D721Med (cell line): ENCODE measurements at places on chromosomes 7 and 10.

- DNase-seq: no peak
Measured at GRCh38 chr10:75470901-75471300, 39.5 kb downstream of the LRMDA start.

GRCh38 chr10:96073722-96074121 is 30.3 kb downstream of the CCNJ start:
- DNase-seq: no peak

- DNase-seq: no peak
Measured at GRCh38 chr10:64484811-64485330, 963.7 kb downstream of the REEP3 start.

GRCh38 chr10:112250555-112250954 is 32.6 kb upstream of the TECTB start:
- DNase-seq: no peak

DNA sequence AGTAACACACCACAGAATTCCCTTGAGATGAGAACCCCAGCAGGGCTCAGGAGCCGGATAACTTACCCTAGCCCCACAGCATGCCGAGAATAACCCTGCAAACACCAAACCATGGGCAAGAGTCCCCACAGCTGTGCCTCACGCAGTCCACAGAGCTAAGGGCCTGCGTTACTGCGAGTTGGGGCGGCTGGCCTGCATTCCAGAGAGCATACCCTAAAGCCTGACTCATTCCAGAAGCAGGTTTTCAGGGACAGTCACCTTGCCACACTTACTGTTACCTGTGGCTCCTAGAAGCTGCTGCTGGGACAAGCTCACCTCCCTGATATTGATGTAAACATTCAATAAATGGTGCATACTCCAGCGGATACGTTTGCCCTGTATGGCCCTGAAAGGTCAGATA is 18.6 kb downstream of the FGFR2 start:
- DNase-seq: no peak

DNA sequence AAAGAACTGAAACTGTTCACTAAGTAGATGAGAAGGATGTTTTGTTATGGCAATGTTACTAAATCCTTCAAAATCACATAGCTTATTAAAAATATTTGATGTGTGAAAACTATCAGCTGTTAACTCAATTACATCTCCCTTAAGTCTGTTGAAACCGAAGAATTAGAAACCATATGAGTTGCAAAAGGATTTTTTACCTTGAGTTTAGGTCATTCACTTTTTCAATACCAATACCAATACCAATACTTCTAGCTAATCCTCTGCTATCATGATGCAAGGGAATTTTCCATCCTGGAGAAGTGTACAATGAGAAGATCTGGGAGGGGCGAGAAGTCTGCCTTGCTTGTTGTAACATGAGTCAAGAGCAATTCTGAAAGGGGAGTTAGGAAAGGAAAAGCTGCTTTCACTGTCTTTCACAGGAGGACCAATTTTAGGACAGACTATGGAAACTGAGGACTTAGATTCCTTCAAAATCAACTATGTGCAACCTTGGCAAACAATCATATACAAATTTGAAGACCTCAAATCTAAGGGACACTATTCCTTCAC is 199.7 kb downstream of the IMMP2L start:
- no peak for DNase-seq

- no peak for DNase-seq
Measured at GRCh38 chr10:1576467-1577372, 160.6 kb downstream of the ADARB2 start.

- DNase-seq: no peak
Measured at GRCh38 chr7:85586091-85586490, 399.2 kb upstream of the SEMA3D start.

DNA sequence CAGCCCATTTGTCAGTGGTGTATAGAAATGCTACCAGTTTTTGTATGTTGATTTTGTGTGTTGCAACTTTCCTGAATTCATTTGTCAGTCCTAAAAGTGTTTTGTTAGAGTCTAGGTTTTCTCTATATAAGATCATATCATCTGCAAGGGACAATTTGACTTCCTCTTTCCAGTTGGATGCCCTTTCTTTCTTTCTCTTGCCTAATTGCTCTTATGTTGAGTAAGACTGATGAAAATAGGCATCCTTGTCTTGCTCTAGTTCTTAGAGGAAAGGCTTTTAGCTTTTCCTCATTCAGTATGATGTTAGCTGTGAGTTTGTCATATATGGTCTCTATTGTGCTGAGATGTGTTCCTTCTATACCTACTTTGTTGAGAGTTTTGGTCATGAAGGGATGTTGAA is 161.7 kb upstream of the TPK1 start:
- DNase-seq: no peak

DNA sequence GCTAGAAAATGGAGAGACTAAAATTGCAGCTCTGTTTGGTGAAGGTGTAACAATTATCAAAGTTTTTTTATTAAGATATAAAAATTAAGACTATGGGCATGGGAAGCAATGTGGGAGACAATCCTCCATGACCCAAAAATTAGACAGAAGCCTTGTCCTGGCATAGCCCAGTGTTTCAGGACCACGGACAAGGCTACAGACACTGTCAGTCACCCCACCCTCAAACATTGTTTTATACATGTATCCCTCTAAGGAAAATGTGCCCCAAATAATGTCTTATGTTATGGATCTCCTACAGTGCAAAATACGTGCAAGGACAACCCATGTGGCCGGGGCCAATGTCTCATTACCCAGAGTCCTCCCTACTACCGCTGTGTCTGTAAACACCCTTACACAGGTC is 24.0 kb downstream of the HABP2 start:
- DNase-seq: no peak

- no peak for DNase-seq
Measured at GRCh38 chr7:98178321-98178720, 32.9 kb upstream of the BHLHA15 start.

DNA sequence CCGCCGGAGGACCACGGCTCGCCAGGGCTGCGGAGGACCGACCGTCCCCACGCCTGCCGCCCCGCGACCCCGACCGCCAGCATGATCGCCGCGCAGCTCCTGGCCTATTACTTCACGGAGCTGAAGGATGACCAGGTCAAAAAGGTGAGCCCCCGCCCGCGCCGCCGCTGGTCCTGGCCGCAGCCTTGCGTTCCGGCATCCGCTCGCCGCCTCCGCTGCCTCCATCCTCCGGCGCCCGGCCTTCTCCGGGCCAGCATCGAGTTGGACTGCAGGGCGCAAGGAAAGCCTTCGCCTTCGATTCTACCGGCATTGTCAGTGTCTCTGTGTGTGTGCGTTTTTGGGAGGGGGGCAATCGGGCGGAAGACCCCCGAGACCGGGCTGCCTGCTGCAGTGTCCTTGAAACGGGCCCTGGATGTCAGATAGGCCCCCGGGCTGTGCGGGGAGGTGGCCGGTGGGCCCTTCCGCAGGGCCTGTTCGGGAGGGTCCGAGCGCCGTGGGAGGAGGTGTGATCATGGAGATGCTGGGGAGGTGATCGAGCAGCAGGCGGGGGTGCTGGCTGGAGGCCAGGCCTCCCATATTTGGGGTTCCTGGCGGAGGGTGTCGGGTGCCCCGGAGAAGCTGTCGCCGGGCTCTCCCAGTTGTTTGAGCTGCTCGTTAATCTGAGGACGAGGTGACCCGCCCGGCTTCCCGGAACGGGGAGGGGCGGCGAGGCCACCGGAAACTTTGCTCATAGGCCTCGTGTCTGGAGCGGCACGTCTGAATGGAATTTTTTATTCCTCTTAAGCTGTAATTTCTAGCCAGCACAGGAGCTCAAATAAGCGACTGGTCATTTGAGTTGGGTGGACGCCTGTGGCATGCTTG is 40.8 kb downstream of the HK1 start:
- DNase-seq: no peak

DNA sequence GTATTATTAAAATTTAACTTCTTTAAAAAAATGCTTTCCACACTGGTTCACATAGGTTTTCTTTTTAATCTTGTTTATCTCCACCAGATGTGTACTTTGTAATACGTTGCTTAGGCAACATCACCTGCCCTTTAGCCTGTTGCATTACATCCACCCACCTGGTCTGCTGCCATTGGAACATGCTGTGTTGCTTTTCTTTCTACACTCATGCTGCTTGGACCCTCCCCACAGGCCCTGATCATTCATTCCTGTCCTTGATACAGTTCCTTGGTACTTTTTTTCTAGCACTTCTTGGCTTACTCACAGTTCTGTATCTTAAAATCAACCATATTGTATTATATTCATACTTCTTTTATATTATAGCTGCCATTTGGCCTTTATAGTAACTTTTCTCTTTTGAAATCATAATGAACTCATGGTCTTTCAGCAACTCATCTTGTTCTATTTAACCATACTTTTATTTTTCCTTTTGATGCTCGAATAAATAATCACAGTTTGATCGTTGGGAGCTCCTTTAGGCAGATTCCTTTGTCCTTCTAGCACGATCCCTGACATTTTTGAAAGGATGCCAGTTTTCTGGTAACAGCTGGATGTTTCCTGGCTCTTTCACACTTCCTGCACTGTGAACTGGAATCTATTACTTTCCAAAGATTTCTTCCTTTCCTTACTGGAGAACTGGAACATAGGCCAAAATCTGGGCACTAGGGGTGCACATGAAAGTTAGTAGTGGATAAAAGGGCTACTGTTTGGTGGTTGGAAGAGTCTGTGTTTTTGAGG is 125.1 kb downstream of the CDK14 start:
- DNase-seq: no peak

GRCh38 chr10:86017841-86018734 is 348.5 kb downstream of the GRID1 start:
- DNase-seq: no peak

GRCh38 chr7:6658618-6659345 is 21.7 kb downstream of the ZNF316 start:
- DNase-seq: no peak

DNA sequence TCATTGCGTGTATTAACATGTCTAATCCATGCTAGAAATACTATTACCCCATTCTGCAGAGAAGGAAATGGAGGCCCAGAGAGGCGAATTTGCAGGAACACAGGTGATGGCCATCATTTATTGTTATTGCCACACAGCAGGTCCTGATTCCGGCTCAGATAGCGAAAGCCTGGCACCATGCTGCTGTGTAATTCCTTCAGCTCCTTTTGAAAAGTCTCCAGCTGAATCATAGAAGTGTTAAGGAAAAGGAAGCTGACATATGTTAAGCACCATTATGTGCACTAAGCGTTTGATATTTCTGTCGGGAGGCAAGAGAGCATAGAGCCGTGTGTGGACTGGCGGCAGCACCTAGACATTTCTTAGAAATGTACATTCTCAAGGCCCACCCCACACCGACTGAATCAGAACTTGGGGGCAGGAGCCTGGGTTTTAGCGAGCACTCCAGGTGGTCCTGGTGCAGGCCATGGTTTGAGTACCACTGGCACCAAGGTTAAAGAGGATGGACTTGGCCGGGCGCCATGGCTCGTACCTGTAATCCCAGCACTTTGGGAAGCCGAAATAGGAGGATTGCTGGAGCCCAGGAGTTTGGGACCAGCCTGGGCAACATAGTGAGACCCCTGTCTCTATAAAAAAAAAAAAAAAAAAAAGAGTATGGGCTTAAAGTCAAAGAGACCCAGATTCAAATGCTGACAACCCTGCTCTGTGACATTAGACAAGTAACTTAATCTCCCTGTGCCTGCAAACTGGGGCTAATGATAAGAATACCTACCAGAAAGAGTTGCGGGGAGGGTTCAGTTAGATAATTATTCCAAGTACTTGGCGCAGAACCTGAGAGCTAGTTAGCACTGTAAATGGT is 52.2 kb downstream of the UNC5B start:
- DNase-seq: no peak

- DNase-seq: no peak
Measured at GRCh38 chr7:154583454-154583853, 419.5 kb downstream of the PAXIP1 start.

GRCh38 chr7:66333443-66333842 is 128.3 kb downstream of the TPST1 start:
- DNase-seq: no peak

DNA sequence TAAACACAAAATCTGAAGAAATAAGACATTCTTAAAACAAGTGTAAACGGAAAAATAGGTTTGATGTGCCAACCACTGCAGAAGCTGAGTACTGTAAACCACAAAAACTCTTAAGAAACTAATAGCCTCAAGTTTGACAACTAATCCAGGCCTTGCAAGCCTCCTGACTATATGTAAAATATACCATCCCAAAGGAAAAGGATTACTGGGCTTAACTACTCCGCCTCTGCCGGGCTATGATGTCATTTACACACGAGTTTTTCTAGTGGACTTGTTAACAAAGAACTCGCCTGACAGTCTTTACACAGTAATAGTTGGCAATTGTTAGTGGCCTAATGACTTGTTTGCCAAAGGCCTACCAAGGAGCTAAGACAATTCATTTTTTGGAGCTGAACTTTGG is 2.1 kb downstream of the KIF5B start:
- no peak for DNase-seq

GRCh38 chr10:63169624-63170023 is 36.5 kb downstream of the NRBF2 start:
- no peak for DNase-seq

- DNase-seq: no peak
Measured at GRCh38 chr10:52566471-52567246, 205.9 kb downstream of the MBL2 start.

DNA sequence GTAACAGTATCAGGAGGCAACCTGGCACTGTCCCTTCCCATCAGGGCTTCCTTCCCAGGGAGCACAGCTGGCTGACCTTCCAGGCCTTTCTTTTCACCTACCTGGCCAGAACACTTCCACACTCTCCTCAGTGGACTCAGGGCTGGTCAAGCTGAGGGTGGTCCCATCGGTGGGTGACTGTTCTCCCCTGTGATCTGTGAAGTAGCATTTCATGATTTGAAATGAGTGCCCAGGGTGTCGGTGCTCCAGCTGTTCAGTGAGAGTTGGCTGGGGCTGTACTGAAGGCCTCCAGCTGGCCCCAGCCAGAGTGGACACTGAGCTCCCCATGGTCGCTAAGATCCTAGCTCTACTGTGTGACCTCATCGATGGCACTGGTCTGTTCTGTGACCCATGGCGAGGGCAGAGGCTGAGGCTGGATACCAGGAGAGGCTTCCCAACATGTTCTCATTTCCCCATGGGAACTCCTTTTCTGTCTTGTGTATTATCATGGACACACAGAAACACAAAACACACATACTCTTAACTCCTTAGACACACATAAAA is at the start of gene FAM170B:
Gene FAM170B, minus strand, starts transcription at position 316 of the 543 bp plus-strand sequence. Its CDS starts 103 bp downstream, at position 213.
- DNase-seq: no peak

DNA sequence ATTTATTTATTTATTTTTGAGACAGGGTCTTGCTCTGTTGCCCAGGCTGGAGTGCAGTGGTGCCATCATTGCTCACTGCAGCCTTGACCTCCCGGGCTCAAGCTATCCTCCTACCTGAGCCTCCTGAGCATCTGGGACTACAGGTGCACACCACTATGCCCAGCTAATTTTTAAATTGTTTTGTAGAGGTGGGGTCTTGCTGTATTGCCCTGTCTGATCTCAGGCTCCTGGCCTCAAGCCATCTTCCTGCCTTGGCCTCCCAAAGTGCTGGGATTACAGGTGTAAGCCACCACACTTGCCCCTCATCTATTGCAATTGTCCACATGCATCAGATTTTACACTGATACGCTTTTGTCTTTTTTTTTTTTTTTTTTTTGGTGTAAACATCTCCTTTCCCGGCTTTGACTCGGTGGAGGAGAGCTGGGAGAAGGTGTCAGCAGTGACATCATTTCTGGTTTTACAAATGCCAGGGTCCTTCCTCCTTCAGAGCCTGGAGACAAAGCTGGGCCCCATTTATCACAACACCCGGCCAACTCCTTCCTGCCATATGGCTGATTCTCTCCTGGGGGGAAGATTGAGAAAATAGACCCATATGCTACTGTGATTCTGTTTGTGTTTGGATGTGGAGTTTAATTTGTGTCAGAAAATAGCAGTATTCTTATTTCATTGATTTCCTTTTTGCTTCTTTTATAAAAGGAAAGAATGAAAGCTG is 61.3 kb downstream of the GALNT17 start:
- DNase-seq: no peak

GRCh38 chr10:113004069-113004618 is 54.1 kb downstream of the TCF7L2 start:
- DNase-seq: no peak

GRCh38 chr7:50305583-50306493 is 1.3 kb downstream of the IKZF1 start:
- DNase-seq: no peak
